Stimulated activated CD8-positive, alpha-beta memory T cell treated with anti-CD3 and anti-CD28 coated beads, Interleukin-12 subunit alpha, Interleukin-12 subunit beta, amount 100 ng/mL, for 1 hour (primary cell): ENCODE measurements at places on chromosomes 1 and 21.

GRCh38 chr1:30323841-30324240 is 399.5 kb downstream of the MATN1 start:
- no peak for DNase-seq

GRCh38 chr21:36851121-36851520 is 115.3 kb downstream of the HLCS start:
- no peak for DNase-seq

DNA sequence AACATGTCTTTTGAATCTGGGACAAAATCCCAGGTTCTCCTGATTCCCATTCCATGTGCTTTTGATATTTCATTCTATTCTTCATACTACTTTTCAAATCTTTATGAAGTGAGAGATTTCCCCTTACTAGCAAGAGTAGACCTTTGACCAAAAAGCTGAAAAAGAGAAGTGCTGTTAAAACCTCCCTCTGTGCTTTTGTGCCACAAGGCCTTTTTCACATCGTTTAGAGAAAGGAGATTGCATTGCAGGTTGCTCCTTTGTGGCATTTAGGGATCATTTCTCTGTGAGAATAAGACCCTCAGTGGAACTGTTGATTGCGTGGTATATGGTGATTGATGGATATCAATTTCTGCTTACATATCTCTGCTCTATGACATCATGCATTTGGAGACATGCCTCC is 148.8 kb downstream of the TGFB2 start:
- DNase-seq: no peak

GRCh38 chr21:42221581-42222345 is 2.8 kb downstream of the ABCG1 start:
- no peak for DNase-seq

DNA sequence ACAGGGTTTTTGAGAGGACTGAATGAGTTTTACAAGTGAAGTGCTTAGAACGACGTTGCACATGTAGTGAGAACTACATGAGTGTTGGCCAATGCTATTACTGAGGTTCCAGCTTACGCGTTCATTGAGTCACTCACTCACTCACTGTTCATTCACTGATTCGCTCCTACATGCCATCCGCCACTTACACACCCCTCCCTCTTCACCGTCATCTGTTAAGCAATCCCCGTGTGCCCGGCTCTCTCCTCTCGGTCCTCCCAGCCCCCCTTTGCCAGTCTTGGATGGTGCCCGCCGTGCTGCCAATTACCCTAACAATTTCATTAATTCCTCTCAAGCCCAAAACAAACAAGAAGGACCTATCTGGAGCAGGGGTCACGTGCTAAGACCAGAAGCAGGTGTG is 27.3 kb upstream of the EPHA2 start:
- no peak for DNase-seq

DNA sequence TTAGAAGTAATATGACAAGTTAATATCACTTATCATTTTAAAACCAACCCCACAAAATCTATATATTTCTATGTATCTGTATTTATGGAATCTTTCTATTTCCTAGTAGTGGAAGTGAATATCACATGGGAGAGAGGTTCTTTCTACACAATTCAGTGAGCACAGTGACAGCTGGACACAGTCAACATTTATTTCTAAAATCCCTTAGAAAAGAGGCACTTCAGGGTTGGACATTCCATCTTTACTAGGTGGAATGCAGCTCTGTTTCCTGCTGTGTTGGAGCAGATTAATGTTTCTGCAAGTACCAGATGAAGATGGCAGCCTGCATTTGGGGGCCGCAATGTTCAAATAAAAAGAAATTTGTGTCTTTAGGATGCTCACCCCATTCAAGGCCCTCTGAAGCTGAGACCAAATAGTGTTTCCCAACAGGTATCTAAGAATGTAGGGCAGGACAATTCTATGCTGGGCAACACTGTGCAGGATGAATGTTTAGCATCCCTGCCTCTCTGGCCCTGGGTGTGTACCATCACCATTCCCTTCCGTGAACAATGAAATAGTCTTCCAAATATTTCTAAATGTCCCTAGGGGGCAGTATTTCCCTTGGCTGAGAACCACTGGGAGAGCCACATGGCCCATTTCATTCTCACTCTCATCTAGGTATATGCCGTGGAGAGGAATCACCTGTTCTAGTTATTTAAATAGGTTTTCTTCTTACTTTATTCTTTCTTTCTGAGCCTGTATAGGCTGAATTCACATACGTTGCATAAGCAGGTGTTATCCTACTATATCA is 394.8 kb downstream of the PRDM2 start:
- DNase-seq: no peak

DNA sequence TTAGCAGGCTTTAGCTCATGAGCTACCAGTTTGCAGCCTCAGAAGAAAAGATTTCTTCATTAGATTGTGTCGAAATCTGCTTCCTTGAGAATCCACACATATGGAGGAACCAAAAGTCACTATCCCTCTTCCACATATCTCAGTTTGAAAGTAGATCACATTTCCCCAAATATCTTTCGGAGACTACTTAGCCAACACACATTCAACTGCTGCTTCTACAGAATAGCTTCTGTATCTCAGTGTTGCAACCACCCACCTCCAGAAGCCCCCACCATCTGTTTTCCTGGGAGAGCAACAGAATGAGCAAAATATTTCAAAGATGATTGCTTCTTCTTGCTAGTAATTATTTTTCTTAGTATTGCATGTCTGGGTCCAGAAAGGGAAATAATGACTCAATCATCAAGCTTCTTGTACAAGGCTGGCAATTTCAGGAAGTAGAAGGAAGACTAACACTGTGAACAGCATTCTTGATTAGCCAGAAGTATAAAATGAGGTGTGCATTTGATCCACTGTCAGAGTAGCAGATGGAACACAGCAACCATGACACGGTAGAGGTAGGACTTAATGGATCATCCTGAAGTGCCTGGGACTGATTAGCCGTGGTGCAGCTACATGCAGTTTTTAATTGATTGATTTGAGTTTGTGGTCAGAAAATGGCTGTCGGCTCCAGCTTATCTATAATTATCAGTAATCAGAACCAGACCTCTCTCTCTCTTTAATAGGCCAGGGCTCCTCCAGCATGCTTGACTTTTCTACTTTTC is 24.9 kb downstream of the ZC3H11B start:
- DNase-seq: no peak

DNA sequence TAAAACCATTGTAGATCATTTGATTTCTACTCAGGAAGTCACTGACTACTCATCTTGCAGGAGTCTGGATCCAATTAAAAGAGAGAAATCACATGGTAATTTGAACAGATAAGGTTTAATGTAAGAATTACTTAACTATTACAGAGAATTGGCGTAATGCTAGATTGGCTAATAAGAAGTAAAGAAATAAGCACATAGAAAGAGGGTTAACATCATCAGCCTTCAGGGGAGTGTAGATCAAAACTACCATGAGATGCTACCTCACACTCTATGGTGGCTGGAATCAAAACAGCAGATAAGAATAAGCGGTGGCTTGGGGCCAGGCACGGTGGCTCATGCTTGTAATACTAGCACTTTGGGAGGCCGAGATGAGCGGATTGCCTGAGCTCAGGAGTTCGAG is 11.7 kb downstream of the ST3GAL3 start:
- DNase-seq: no peak

GRCh38 chr1:245611251-245611650 is 456.5 kb downstream of the KIF26B start:
- DNase-seq: no peak

DNA sequence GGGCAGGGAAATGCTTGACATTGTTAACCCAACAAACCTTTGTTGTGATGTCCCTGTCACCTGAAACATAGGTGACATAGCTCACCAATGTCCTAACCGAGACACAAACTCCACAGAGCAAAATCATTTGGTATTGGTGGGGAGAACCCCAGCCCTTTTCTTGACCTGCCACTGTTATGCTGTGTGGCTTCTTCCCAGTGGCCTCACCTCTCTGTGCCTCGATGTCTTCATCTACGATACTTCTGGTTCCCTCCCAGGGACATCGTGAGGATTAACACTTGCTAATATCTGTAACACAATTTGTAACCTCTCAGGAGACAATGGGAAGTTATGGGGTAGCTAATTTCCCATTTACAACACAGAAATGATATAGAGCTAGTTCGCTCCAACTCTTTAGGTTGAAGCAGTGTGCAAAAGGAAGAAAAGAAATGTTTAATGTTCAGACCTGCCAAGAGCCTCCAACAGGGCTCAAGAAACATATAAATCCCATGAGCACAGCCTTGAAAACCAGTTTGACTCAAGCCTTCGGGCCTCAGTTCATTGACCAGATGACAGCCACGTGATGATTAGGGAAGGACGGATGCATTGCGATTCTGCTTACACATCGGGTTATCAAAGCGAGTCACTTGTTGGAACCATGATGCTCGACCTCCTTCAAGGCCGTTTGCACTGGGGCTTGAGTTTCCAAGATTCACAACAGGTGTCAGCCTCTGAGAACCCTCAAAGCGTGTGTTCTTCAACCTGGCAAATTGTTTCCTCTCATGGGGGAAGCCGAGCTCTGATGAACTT is 37.8 kb upstream of the TMEM51 start:
- DNase-seq: no peak

DNA sequence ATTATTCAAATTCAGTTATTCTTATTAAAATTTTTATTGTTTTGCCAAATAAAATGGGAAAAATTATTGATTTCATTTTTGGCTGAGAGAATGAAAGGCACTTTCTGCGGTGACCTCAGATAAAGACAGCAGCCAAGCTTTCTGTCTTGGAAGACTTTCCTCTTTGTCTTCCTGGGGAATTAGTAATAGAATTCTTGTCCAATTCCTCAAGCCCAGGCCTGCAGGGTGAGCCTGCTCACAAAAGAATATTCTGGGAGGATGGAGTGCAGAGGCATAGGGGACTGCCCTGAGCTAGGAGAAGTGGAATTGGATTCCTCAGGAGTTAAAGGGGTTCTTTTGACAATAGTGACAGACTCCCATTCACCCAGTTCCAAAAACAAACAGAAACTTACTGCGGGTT is 614.5 kb upstream of the ADGRL2 start:
- DNase-seq: no peak

GRCh38 chr1:183885142-183885735 is 80.3 kb downstream of the RGL1 start:
- no peak for DNase-seq
